Activated CD4-positive, alpha-beta T cell treated with anti-CD3 and anti-CD28 coated beads for 24 hours (primary cell): ENCODE measurements at places on chromosomes 5 and 9.

- no peak for DNase-seq
These were observed 46.8 kb downstream of the NSUN2 start for GRCh38 chr5:6585939-6586646.

- no peak for DNase-seq
These were observed 334.5 kb downstream of the DTWD2 start for GRCh38 chr5:118653872-118654271.

DNA sequence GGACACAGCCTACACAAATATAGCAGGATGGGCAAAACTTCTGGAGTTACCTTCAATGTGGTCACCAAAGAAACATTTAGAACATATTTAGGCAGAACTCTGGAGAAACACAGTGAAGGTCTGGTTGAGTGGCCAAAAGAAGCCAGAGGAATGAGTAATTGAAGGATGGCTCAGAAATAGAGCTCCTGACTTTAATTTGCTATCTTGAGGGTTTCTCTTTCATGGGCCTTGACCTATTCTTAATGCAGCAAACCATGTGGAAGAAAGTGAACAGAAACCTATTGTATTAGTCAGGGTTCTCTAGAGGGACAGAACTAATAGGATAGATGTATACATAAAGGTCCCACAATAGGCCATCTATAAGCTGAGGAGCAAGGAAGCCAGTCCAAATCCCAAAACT lies 650.5 kb downstream of the ACTL7B start:
- no peak for DNase-seq

DNA sequence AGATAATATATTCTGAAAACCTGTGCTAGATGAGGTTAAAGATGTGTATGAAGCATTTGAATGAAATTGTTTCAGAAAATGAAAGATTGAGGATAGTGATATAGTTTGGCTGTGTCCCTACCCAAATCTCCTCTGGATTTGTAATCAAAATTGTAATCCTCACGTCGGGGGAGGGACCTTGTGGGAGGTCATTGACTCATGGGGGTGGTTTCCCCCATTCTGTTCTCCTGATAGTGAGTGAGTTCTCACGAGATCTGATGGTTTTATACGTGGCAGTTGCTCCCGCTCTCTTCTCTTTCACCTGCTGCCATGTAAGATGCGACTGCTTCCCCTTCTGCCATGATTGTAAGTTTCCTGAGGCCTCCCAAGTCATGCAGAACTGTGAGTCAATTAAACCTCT lies 2.0 kb upstream of the TEX48 start:
- DNase-seq = no peak

DNA sequence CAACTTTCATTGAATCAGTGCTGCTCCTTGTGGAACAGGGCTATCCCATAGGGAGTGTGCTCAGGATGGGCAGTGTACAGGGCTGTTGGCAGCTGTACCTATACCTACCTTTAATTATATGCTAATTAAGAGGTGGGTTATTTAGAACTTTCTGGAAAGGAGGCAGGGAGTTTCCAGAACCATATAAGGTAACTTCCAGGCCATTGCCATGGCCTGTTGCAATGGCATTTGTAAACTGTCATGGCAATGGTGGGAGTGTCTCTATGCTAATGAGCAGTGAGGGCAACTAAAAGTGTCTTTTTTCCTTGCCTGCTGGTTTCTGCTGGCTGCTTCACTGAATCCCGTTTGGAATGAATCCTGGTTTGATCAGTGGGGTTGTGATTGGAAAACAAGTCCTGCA lies 2.3 kb upstream of the ARHGAP26 start:
- no peak for DNase-seq

GRCh38 chr9:84517026-84517425 lies 152.5 kb upstream of the NTRK2 start:
- no peak for DNase-seq

DNA sequence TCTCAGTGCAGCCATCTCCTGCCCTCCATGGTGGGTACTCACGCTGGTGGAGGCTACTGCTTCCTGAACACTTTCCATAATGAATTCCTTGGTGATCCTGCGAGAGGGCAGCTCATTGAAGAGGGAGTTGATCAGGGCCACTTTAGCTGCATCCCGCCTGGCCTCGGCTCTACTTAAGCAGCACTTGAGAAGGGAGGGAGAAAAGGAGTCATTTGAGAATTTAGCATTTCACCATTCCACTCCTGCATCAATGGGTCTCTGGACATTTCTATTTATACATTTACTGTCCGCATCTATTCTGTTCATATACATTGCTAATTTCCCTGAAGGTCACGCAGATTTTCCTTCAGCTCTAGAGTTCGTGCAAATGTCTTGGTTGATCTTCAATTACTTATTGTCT lies 35.1 kb downstream of the LIX1 start:
- DNase-seq = no peak

DNA sequence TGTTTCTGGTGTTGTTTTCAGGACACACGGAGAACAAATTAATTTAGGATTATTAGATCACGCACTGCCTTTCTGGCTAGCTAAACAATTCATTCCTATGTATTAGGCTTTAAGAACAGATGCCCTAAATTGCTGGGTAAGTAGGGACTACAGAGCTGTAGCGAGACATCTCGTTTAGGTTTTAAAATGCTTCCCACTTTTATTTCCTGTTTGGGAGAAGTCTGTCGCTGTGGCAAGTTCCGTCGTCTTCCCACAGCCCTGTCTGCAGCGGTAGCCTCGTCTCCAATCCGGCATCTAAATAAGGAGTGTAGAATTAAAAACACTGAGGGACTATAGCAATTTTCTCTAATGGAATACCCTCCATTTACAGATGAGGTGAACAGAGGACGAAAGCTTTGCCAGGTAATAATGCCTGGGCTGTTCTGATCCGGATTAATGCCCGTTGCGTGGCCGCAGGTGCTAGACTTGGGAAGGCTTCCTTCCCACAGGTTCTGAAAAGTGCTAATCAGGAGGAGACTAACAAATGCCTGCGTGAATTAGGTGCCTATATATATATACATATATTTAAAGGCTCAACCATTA lies 1.3 kb upstream of the TRIM36 start:
- no peak for DNase-seq

- DNase-seq = no peak
These were observed 51.7 kb downstream of the CCNH start for GRCh38 chr5:87361031-87361445.

GRCh38 chr5:31033295-31033694 lies 160.2 kb upstream of the CDH6 start:
- no peak for DNase-seq

- no peak for DNase-seq
These were observed 22.6 kb downstream of the DUSP1 start for GRCh38 chr5:172748341-172748843.

- no peak for DNase-seq
These were observed 73.8 kb upstream of the IL12B start for GRCh38 chr5:159403906-159404681.

GRCh38 chr5:13529300-13529699 lies 415.2 kb downstream of the DNAH5 start:
- no peak for DNase-seq

GRCh38 chr5:112254303-112254702 lies 164.8 kb downstream of the EPB41L4A start:
- DNase-seq = no peak

- no peak for DNase-seq
These were observed 116.0 kb upstream of the LRRTM2 start for GRCh38 chr5:138990986-138991590.

DNA sequence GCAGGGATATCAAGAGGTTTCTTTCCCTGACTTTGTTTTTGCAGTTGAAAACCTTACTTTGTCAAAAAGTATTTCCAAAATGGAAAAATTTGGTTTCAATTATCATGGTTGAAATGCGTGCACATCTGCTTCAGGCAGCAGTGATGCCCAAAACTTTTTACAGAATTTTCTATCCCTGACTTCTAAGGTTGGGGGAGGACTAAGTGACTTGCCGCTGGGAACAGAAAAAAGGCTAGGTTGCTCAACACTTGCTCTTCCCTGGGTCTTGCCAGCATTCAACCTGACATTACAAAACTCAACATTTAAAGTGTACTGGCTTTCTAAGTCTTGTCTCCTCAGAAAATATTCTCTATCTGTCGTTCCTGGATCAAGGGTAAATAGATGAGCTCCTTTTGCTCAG lies 4.7 kb downstream of the KLHL3 start:
- no peak for DNase-seq

DNA sequence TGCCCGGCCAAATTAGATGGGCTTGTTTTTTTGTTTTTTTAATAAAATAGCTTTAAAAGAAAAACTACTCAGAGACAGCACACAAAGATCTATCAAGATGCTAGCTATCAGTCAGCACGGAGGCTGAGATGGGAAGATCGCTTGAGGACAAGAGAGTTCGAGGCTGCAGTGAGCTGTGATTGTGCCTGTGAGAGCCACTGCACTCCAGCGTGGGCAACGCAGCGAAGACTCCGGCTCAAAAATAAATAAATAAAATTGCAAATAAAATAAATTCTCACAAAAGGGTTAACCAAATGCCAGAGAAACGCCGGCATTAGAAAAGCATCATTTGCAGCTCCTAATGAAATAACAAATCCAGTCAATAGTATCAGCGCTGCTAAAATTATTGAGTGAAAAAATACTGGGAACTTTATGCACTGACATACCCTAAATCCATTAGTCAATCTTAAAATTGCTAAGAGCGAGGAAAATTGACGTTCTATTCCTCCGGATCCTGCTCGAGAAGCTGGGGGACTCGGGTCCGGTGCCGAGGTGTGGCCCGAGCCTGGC lies 681 bp downstream of the CPLANE1 start:
- no peak for DNase-seq

DNA sequence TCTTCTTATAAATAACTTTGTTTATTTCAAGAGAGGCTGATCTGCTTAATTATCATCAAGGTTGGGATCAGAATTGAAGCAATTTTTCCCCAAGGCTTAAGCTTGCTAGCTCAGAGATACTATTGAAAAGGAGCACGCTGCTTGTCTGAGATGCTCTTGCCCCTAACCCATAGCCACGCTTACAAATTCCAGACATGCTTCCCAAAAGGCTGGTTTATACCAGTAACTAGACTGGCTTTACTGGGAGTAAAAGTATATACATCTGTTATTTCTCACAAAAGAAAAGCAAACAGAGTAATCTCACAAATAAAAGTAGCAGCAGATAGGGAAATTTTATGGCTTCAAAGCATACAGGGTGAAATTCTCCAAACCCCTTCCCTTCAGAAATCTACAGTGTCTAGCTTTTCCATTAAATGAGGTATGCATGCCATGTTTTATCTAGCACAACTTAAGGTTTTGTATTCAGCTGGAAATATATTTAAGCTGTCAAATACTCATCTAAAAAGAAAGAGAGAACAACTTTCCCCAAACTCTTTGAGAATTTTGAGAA lies 163.2 kb upstream of the TRPC7 start:
- DNase-seq = no peak

DNA sequence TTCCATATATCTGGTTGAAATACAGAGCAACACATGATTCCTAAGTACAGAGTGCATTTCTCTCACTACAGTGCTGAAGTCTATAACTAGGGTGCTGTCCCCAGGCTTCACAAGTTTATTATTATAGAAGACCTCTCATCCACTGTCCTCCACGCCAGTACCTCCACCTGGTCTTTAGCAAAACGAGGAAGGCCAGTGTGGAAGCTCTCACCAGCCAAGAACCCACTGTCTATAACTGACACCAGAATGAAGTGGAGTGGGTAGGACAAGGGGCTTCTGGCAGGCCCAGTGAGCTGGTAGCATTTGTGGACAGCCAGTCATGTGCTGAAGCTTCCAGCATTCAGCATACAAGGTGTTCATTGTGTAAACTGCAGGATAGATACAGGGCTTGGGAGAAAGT lies 430.7 kb downstream of the GADD45G start:
- no peak for DNase-seq

- no peak for DNase-seq
These were observed 84.8 kb downstream of the WNK2 start for GRCh38 chr9:93268551-93269314.

DNA sequence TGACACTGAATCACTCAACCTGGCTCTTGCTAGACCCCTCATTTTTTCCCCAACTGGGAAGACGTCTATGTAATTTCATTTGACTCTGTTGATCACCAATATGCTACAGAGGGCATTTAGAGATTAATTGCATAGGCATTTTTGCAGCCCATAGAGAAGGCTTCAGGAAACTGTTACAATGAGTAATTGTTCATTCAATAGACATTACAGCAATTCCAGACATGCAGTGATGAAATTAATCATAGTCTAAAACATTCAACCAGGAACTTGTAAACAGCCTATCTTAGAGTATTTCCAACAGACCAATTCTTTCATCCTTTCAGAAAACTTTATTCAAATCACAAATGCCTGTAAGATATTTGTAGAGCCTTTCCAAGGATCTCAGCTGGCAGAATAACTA lies 122.3 kb downstream of the MARCHF11 start:
- no peak for DNase-seq

DNA sequence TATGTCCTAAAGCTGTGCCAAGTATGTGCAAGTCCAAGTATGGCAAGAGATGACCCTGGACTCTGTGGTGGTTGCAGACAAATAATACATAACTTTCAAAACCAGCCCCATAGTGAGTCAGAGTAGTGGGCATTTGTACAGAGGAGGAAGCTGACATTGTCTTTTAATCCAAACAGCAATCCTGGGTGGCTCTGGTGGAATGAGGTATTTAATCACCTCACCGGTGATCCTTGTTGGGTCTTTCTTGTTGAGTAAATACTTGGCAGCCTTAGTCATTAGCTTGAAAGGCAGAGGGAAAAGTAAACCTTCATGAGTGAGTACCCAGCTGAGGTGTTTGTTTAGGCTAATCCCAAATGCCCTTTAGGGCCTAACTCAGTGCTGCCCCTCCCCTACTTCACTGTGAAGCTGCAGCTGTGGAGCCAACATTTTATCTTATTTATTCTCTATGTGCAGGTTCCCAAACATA lies 148.7 kb upstream of the SLC12A2 start:
- no peak for DNase-seq

- DNase-seq = no peak
These were observed 306.7 kb downstream of the NFIB start for GRCh38 chr9:14007190-14007769.

GRCh38 chr5:92459654-92460053 lies 1076.5 kb upstream of the ARRDC3 start:
- DNase-seq = no peak

GRCh38 chr5:82332886-82333615 lies 54.9 kb upstream of the RPS23 start:
- DNase-seq = no peak

DNA sequence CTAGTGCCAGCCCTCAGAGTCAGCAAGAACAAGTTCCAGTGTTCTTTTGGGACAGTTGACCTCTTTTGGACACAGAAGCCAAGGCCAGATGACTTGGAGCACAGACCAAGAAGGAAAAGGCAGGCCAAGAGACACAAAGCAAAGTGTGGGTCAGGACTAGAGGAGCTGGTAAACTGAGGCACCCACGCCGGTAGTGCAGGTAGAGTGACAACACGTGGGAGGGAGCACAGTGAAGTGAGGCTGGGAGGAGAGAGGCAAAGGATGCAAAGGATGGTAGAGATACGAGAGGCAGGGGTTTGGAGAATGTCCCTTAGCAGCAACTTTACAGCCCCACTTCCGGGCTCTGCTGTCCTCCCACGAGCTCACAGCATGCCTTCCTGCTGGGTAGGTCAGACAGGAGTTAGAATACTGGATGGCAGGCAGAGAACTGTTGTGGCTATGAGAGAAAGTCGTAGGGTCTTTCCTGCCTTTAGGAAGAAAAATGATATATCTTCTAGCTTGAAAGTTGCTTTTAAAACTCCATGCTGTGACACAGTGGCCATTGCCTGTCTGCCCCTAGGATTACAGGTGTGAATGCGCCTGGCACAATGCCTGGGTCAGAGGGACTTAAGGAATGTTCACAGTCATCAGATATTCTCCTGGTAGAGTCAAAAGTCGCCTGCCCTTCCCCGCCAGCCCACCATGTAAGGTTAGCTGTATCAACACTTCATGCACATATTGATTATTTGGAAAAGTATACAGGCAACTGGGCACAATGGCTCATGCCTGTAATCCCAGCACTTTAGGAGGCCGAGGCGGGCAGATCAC lies 97.9 kb downstream of the PDE8B start:
- DNase-seq = no peak
